ENCODE measurements at places on chromosomes 1 and 21.

- H3K4me3 ChIP-seq: no peak overlapping the region
- H3K27me3 ChIP-seq: no peaks in the 10 kb centered on the region
- no peak overlapping the region for H3K27ac ChIP-seq
- H3K4me1 ChIP-seq: peaks cover 20% of the 10 kb centered on the region
Observed at GRCh38 chr1:116166011-116166571, 54.9 kb downstream of the MAB21L3 start.

GRCh38 chr1:228265167-228265566 lies 57.3 kb downstream of the OBSCN start:
- H3K4me3 ChIP-seq: no peak overlapping the region
- no peak for DNase-seq
- H3K27ac ChIP-seq: no peak overlapping the region
- no peaks in the 10 kb centered on the region for H3K27me3 ChIP-seq

DNA sequence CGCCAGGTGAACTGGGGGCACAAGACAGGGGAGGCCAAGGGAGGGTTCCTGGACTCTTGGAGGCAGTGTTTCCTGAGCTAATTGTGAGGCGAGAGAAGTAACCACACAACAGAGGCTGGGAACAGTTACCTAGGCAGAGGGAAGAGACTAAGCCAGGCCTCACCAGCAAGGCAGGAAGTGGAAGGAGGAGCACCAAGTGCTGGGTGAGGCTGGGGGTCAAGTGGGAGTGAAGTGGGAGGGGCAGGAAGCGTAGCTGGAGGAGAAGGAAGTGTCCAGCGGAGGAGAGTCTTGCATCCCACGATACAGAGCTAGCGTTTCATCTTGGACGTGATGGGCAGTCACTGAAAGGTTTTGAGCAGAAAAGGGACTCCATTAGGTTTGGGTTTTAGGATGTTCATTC lies 48.3 kb upstream of the CAPZB start:
- no peaks in the 10 kb centered on the region for H3K4me1 ChIP-seq
- H3K4me3 ChIP-seq: no peak overlapping the region
- H3K27ac ChIP-seq: peak overlapping the region; percentile 76

GRCh38 chr1:85278853-85279314 lies 2.5 kb upstream of the BCL10 start:
- H3K4me3 ChIP-seq: peak overlapping the region; percentile 6
- no peaks in the 10 kb centered on the region for H3K27me3 ChIP-seq
- H3K27ac ChIP-seq: peak overlapping the region; percentile 100
- no peaks in the 10 kb centered on the region for H3K36me3 ChIP-seq

Data from transverse colon (tissue), 4 donors.